ENCODE measurements at places on chromosomes 3 and 15.

GRCh38 chr15:85906640-85907039, 111.9 kb upstream of the KLHL25 start:
- no peak for DNase-seq

DNA sequence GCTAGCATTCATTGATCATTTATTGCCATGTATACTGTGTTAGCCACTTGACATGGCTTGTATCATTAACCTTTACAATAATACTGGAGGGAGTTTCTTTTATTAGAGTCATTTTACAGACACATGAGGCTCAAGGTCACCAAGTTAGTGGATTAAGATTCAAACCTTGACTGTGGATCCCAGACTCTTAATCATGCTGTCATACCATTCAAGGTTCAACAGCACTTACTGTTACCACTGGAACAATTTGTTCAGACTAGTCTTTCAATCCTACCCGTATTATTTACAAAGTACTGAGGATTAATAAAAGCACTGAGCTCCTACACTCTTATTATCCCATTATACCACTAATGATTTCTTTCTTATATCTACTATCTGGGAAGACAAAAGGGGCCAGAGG, 1.2 kb downstream of the COX17 start:
- no peak for DNase-seq

GRCh38 chr15:92847841-92848240, 52.3 kb upstream of the CHD2 start:
- no peak for DNase-seq

- DNase-seq = no peak
Observed at GRCh38 chr15:51135276-51135675, 40.6 kb upstream of the TNFAIP8L3 start.

DNA sequence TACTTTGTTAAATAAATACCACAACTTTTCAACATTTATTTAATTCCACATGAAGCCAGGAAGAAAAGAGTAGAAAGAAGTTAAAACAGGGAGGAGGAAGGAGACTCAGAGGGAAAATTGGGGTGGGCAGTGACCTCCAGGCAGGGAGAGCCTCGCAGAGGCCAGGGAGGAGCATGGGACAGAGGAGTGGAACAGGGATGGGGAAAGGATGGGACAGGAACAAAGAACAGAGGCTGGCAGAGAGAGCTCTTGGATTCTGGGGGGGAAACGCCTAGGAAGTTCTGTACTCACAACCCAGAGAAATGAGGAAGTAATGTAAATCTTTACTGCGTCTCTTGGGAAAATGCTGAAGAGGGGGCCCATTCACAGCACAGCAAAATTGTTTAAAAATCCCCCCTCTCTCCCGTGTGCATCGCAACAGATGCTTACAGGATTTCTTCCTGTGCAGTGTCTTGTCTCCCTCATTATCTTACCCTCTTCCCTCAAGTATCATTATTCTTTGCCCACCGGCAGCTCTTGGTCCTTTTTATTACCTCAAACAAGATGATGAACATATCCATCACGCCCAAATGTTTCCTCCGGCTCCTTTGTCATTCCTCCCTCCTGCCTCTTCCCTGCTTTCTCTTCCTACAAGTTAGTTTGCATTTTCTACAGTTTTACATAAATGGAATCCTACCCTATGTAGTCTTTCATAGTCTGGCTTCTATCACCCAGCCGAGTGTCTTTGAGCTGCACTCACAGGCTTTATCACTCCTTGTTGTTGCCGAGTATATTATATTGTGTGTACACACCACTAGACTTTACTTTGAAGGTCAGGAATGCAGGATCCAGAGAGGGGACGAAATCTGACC, 65.5 kb downstream of the ARHGAP31 start:
- no peak for DNase-seq

DNA sequence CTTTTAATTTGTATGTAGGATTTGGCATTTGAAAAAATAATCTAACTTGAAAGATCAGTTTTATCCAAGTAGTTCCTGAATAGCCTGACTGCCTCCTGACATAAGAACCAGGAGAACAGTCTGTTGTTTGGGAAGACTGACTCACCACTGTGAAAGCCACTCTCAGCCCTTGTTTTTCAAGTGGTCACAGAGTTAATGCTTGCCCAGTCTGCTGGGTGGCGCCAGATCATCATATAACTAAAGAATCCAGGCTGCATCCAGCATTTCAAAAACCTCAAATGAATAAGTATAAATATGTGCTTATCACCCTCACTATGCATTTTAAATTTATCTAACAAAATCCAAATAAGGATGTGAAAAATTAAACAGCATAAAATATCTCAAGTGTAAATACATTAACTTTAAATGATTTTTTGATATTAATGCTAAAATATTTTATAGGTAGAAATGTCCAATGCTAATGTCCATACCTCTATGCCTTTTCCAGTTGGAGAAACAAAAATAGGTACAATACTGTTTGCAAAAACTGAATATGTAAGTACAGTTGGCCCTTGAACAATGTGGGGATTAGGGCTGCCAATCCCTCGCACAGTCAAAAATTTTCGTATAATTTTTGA, 26.9 kb upstream of the ZBBX start:
- DNase-seq = no peak

- no peak for DNase-seq
Observed at GRCh38 chr15:68994149-68994548, 20.3 kb upstream of the NOX5 start.
